ENCODE measurements at places on chromosomes 4 and X.

GRCh38 chr4:117425636-117426035, 340.3 kb upstream of the TRAM1L1 start:
- no peak for DNase-seq

DNA sequence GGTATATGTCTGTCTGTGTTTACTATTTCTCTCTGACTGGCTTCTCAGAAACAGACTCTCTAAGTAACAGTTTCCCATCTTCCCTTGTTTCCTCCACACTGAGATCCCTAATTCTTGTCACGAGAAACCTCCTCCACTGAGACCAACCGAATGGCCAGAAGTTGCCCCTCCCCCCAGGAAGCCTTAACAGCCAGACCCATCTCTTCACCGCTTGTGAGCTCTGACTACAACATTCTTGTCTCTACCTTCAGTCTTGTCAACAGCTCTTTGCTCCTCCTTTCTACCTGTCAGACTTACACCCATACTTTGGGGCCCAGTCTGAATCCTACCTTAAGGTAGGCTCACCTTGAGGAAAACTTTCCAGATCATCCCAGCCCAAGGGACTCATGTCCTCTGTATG, 90.8 kb downstream of the NHSL2 start:
- no peak for DNase-seq

DNA sequence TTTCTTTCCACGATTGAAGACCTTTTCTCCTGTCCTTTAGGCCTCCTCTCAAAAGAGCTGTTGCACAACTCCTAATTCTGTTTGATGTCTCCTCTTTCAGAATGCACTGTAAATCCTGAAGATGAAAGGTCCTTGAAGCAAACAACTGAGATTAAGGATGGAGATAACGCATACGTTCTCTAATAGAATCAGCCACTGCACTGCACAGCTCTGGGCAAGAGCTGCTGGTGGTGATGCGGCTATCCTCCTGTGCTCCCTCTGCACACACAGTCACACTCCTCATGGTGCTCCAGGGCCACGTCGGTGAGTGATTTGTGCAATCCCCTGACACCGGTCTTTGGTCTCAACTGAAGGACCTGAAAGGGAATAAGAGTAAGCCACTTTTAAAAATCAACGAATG, 208.7 kb downstream of the PDGFC start:
- DNase-seq, result no peak

GRCh38 chr4:37663552-37663951, 22.6 kb downstream of the RELL1 start:
- DNase-seq, result no peak

DNA sequence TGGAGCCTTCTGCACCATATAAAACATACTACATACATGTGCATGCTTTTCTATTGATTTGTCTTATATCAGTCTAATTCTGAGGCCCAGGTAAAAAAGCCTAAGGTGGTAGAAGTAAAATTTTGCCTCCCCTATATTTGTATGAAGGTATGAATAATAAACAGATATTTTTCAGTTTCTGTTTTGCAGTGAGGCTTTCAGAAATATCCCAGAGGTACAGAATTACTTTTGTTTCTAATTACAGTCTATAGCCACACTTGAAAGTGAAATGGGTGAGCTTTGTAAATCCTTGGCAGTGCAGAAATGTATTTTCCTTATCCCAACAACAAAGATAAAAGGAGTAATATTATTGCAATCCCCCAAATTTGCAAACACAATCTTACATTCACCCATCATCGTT, 59.5 kb downstream of the DDX60 start:
- no peak for DNase-seq

All from activated CD4-positive, alpha-beta T cell treated with anti-CD3 and anti-CD28 coated beads, Interleukin-2, Interleukin-4, amounts not matched to agents 100 ng/mL and 50 ng/mL, durations not matched to agents 16 hours and 8 hours (primary cell).